ENCODE measurements at places on chromosomes 4 and X. TPM values are rescaled to one million over a fixed set of nuclear protein-coding genes. Genes with fewer than 3 reads are reported as not detected.

DNA sequence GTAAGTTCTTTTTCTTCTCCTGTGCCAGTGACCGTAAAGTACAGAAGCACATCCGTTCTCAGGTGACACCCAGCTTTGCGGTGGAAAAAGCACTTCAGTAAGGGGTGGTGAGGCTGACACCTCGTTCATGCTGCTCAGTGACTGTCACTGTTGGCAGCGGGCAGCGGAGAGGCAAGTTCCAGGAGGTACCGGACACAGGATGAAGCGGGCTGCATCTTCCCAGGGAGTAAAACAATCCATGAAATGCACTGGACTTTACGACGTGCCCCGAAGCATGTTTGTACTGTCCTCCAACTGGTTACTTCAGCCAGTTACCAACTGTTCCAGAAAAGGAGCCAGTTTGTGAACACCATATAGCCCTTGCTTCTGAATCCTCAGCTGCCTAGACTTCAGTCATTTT, 110.7 kb downstream of the ZNF827 start:
- no peak overlapping the region for H3K27ac ChIP-seq
- DNase-seq = no peak
- no peaks in the 10 kb centered on the region for H3K27me3 ChIP-seq

DNA sequence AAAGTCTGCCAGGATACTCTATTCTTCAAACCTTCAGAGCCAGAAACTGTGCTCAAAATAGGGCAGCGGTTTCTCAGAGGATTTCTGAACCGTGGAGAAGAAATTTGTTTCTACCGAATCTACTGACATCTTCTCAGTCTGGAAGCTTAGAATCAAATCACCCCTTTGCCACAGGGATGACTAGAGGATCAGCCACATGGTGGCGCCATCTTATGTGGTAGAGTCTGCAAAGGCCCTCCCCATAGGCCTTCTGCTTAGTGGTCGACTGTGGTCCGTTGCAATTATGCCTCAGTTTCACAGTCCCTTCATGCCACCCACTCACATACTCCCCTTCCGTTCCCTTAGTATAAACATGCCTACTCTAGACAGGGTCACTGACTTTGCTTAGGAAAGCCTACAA, 680.7 kb upstream of the SPANXN1 start:
- no peak for DNase-seq
- no peak overlapping the region for H3K4me3 ChIP-seq
- no peaks in the 10 kb centered on the region for H3K4me1 ChIP-seq
- H3K27ac ChIP-seq = no peak overlapping the region

Gene STATH
- not detected for total RNA-seq

Gene ANTXR2
- 42.1 TPM for total RNA-seq

Gene NKX3-2
- not detected for total RNA-seq

All from Peyer's patch (tissue), 4 donors.